ENCODE measurements at places on chromosomes 6 and 20. TPM values are rescaled to one million over a fixed set of nuclear protein-coding genes. Genes with fewer than 3 reads are reported as not detected.

Gene CNKSR3
- total RNA-seq = 9.2 TPM

Gene PSORS1C1
- total RNA-seq = under 0.01 TPM

Gene ZC2HC1B
- total RNA-seq = not detected

Gene KIAA0408
- 8.2 TPM for total RNA-seq

Gene TMEM244
- total RNA-seq = not detected

Gene LRRN4
- total RNA-seq = not detected

GRCh38 chr20:23197836-23198235, 111.7 kb upstream of the CD93 start:
- DNase-seq = no peak

- DNase-seq = no peak
These were observed 296.2 kb upstream of the MARCKS start for GRCh38 chr6:113560908-113561307.

DNA sequence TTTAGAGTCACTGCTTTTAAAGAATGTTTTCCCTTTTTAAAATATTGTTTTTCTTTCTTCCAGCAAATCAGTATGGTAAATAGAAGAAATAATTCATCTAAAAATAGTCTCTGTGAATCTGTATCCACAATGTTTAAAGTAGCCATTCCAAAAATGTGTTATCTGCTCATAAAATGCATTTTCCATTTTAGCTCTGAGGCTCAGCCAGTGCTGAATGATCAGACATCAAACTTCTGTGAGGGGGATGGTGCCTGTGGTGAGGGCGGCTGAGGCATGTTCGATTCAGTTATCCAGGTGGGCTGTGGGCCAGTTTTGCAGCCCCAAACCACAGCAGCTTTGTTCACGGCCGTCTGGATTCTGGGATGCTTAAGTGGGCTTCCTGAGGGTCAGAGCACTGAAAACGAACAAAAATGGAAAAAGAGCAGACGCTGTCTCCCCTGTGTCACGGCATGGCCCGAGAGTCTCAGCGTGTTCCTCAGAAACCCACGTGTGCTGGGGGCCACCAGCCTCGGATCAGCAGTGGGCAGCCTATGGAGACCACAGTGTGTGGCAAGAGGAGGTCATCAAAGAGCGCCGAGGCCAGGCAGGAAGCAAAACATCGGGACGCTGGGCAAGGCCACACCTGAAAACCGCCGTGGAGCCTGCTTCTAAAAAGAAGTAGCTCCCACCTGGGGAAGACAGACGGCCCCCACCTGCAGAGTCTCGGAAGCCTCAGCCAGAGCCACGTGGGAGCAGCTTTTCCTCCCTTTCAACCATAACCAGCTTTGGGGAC, 134.9 kb upstream of the THBS2 start:
- no peak for DNase-seq

DNA sequence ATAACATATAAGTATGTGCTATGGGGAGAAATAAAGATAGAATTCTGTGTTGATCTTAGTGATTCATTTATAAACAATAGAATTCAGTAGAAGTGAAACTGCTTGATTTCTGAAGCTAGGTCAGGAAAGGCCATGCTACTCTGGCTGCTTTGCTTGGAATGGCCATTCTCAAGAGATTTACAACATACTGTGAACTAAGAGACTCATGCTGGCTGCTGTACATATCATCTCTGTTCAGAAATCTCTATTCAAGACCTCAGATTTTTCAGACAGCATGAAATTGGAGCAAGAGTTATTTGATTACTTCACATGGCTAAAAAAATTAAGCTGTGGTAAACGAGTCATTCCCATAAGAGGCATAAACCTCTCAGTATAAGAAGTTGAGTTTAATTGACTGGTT, 662.6 kb downstream of the BCKDHB start:
- DNase-seq = no peak

DNA sequence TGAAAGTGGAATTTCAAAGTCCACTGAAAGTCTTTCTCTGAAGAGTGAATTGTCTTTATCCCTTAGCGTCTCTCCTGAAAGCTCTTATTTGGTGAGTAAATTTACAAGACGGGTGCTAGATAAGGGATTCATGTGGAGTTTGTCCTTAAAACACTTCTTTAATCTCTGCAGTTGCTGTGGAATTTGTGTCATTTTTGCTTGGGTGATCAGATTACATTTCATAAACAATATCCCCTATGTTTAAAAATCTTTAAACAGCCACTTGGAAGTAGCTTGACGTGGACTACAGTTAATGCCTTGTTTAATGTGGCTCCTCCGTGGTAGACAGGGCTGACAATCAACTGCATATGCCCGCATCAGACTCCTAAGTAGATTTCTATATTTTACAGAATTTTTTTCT, 175.4 kb upstream of the ZNF217 start:
- no peak for DNase-seq

GRCh38 chr6:169668203-169668847, 33.5 kb downstream of the WDR27 start:
- no peak for DNase-seq

- peak; percentile 14 for DNase-seq
These were observed 33.0 kb downstream of the RRBP1 start for GRCh38 chr20:17648791-17649730.

GRCh38 chr6:28010526-28010925, 53.5 kb downstream of the OR2B6 start:
- no peak for DNase-seq

- DNase-seq = no peak
These were observed 75.4 kb upstream of the ADGRB3 start for GRCh38 chr6:68559716-68560115.

GRCh38 chr6:885051-885590, 192.2 kb upstream of the EXOC2 start:
- no peak for DNase-seq

- DNase-seq = no peak
These were observed 201.2 kb upstream of the MYLIP start for GRCh38 chr6:15927531-15928225.

DNA sequence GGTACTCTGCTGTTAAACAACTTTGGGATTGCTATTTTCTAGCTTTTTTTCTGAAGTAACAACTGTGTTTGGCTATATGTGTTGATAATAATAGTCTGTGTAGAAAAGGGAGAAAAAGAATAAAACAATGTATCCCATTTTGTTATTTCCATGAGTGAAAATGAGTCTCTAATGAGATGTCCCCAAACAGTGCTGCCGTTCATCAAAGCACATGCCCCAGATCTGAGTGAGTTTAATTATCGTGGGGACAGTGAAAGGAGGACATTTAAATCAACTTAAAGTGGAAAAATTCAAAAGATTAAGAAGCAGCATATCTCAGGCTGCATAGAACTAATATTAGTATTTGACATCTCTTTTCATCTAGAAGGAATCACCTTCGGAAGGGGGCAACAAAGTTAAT, 59.6 kb downstream of the NCOA7 start:
- DNase-seq = no peak
